ENCODE measurements at places on chromosomes 16 and 17.

DNA sequence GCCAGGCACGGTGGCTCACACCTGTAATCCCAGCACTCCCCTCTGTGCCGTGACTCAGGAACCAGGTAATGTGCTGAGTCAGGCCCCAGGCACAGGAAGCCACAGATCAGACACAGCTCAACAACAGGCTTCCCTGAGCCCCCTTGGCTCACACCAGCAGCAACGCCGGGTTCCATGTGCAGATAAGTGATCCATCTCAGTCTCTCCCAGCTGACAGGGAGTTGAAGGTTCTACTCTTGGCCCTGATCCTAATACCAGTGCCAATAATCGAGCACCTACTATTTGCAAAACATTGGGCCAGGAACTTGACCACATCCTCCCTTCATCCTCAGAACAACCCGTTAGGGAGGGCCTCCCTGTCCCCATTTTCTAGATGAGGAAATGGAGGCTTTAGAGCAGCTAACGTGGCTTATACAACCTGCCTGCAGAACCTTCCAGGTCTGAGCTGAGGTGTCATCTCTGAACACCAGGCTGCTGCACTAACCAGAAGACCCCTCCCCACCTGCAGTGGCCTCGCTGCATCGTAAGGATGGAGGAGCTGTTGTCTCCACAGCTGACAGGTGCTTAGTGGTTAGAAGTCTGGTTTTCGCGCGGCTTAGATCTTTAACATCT is 64.8 kb upstream of the AMZ2 start:
- no peak for DNase-seq

- no peak for DNase-seq
Measured at GRCh38 chr17:2815781-2816185, 19.5 kb downstream of the RAP1GAP2 start.

DNA sequence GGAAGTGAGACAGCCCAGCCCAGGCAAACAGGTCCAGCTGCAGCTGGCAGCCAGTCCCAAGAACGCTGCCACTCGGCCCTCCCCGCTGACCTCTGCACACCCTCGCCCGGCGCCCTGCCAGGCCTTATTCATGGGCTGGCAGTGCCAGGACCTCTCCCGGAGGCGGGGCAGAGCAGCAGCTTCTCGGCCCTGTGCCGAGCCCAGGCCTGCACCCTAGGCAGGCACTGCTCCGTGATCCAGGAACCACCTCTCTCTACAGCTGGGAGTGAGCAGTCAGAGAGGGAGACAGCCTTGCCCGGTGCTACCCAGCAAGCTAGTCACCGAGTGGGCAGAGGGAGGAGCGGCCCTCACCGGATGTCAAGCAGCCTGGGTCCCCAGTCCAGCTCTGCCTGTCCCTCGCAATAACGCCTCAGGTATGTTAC is 79.9 kb upstream of the CBX4 start:
- no peak for DNase-seq

- no peak for DNase-seq
Measured at GRCh38 chr16:65015599-65015998, 106.3 kb downstream of the CDH11 start.

DNA sequence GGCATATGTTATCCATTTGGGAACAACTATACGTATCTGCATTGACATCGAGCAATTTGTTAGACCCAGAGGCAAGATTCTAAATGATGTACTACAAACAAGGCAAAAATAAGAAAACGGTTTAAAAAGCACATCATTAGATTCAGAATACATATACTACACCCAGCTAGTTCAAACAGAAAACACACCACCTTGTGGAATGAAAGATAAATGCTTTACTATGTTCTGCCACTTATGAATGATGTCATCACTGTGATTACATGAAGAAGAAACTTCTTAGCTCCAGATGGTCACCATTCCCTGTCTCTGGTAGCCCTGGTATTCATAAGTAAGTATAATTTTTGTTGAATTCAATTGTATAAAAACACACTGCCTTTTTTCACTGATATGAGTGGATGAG is 7.8 kb downstream of the NACA2 start:
- DNase-seq, result no peak

DNA sequence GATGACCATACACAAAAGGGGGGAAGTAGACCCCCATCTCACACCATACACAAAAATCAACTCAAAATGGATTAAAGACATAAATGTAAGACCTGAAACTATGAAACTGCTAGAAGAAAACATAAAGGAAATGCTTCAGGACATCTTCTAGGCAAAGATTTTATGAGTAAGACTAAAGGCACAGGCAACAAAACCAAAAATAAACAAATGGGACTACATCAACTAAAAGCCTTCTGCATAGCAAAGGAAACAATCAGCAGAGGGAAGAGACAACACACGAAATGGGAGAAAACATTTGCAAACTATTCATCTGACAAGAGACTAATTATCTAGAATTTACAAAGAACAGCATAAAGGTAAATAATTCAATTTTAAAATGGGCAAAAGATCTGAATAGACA is 152.1 kb downstream of the AXIN2 start:
- DNase-seq, result no peak

DNA sequence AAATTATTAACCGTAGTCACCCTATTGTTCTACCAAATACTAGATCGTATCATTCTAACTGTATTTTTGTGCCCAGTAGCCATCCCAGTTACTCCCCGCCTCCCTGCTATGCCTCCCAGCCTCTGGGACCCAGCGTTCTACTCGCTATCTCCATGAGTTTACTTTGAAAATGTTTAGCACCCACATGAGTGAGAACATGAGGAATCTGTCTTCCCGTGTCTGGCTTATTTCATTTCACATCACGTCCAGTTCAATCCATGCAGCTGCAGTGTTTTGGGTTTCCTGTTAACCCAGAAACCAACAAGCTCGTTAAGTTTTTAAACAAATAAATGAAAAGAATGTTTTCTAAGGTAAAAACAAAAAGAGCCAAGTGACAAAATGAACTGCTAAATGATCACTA is 82.1 kb downstream of the VPS53 start:
- DNase-seq, result no peak

DNA sequence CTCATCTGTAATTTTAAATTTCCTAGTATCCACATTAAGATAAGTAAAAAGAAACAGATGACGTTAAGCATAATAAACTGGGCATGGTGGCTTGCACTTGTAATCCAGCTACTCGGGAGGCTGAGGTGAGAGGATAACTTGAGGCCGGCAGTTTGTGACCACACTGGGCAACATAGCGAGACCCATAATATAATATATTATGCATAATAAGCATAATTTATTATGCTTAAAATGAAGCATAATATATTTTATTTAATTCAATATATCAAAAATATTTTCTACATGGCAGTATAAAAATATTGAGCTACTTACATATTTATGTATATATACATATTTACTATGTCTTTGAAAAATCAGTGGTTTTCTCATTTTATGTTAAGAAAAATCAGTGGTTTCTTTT is 128.3 kb downstream of the GOSR1 start:
- no peak for DNase-seq

- no peak for DNase-seq
Measured at GRCh38 chr17:11486101-11486867, 112.0 kb upstream of the DNAH9 start.

GRCh38 chr16:64375391-64375980 is 746.4 kb downstream of the CDH11 start:
- no peak for DNase-seq

- DNase-seq, result no peak
Measured at GRCh38 chr17:64281962-64282752, 19.1 kb upstream of the TEX2 start.

DNA sequence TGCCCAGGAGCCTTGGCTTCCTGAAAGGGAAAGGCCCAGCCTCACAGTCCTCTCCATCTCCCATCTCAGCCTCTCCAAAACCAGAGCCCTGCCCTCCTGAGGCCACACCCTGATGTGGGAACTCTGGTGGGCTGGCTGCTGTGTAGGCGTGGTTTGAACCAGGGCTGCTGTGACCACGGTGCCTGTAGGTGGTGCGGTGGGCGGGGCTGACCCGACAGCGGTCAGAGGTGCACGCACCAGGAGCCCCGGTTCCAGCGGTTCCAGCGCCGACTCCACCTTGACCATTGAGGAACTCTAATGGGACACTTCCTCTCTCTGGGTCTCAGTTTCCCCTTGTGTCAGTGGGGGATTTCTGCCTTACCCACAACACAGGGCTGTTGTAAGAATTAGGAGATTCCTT is 2.4 kb downstream of the RAP1GAP2 start:
- DNase-seq, result no peak

DNA sequence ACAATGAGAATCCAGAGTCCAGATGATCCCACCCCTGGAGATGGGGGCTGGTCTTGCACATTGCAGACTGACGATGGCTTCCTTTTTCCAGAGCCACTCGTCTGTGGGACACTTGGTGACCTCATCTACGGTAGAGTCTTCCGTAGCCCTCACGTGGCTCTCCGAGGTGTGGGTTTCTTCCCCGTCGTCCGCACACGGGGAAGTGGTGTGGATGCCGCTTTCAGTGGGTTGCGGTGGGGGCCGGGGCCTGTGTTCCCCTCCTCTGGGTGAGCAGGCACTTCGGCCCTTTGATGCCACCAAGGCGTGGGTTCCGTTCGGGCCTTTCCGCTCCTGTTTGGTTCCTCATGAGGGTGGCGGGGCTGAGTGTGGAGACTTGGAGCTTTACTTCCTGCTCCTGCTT is 21.4 kb downstream of the BAIAP2 start:
- DNase-seq, result no peak

GRCh38 chr16:79644971-79645667 is 44.6 kb upstream of the MAF start:
- no peak for DNase-seq

DNA sequence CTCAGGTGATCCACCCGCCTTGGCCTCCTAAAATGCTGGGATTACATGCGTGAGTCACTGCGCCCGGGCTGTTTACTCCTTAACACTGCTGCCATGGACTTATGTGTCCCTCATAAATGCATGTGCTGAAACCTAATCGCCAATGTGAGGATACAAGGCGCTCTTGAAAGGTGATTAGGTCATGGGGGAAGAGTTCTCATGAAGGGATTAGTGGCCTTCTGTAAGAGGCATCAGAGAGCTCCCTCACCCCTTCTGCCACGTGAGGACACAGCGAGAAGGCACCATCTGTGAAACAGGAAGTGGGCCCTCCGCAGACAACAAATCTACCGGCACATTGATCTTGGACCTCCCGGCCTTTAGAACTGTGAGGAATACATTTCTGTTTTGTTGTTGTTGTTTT is 19.1 kb downstream of the ITPRIPL2 start:
- no peak for DNase-seq

DNA sequence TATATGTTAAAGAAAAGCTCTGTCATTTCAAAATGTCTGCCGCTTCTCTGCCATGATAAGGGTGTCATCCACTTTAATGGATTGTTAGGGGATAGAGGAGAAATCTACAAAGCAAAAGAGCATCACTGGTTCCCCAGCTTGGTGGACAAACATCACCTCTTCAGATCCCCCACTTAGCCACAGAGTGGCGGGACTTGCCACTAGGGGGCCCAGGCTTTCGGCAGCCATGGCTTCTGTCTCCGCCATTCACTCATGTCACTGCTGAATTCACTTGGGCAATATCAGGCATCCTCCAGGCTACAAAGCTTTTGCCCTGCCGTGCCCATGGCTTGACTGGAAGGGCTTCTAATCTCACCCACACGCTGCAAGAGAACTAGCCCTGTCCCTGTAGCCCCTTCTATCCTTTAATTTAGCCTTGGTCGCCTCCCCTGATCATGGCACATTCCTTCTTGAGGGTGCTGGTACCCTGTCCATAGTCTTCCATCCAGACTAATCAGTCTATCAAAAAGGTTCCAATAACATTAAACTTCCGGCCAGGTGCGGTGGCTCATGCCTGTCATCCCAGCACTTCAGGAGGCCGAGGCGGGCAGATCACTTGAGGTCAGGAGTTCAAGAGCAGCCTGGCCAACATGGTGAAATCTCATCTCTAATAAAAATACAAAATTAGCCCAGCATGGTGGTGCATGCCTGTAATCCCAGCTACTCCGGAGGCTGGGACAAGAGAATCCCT is 34.7 kb downstream of the SBK1 start:
- peak; percentile 45 for DNase-seq

DNA sequence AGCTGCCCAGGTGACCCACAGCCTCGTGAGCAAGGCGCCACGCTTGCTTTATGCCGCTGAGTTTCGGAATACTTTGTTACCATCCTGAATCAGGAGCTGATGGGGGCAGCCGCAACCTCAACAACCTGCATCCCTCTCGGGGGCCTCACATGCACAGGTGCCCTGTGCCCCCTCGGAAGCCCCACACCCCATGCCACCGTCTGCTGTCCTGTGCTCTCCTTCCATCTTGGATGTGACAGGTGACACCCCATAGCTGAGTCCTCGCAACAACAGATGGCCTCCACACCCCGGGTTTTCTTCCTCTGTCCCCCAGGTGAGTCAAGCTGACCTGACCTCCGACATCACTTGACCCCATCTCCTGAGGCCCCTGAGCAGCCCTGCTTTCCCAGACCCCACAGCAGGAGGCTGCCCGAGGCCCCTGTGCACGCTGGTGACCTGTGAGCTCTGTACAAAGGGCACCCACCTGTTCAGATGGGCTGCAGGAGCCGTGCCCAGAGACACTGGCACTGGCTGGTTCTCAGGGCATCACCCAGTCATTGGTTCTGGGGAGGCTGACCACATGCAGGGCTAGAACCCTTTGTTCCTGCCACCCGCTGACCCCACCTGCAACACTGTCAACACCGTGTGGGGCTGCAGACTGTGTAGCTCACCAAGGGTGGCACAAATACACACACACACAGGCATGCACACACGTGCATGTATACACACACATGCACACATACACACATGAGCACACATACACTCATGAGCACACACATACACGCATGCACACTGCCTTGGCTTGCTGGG is 57.7 kb downstream of the RMI2 start:
- DNase-seq, result no peak

DNA sequence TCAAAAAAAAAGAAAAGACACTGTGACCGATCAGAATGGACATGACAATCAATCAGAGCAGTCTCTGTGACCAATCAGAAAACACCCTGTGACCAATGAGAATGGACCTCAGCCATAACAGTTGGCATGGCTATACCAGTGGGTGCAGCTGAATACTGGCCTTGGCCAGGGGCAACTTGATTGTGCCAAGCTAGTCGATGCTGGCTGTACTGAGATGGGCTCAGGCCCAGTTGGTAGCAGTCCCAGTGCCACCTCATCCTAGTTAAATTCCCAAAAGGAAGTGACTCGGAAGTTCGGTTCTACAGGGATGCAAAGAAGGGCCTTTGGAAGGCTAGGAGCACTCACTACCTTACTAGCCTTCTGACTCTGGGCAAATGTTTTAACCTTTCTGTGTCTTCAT is 37.2 kb upstream of the BCO1 start:
- no peak for DNase-seq

GRCh38 chr17:55769625-55770000 is 18.8 kb downstream of the PCTP start:
- no peak for DNase-seq

- no peak for DNase-seq
Measured at GRCh38 chr16:24755201-24755874, 25.9 kb downstream of the TNRC6A start.
